ENCODE measurements at places on chromosomes 16 and 17.

GRCh38 chr17:82239401-82239925, 10.6 kb downstream of the SLC16A3 start:
- no peak for DNase-seq

DNA sequence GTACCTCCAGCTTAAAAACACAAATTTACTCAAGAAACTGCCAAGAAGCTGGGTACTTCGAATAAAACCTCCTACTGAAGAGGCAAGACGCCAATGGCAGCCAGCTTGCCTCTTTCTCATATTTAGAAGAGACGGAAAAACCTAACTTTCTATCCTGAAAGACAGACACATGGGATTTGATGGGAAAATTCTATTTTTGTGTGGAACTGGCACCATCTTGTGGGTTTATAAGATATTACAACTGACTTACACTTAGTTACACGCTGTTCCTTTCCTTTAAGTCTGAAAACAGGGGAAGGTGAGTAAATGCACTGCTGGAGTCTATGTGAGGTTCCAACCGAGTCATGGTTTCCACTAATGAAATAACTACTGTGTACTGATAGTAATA, 10.3 kb downstream of the ZNF18 start:
- DNase-seq, result peak; percentile 17

- no peak for DNase-seq
These were observed 19.7 kb upstream of the SLC4A1 start for GRCh38 chr17:44287651-44288050.

DNA sequence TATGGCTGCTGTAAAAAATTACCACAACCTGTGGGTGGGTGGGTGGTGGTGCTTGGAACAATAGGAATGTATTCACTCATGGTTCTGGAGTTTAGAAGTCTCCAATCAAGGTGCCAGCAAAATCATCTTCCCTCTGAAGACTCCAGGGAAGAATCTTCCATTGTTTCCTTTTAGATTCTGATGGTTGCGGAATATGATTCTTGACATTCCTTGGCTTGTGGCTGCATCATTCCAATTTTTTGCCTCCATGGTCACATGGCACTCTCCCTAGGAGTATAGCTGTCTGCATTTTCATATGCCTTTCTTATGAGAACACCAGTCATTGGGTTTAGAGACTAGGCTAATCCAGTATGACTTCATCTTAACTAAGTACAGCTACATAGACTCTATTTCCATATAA, 401.0 kb downstream of the HS3ST3B1 start:
- DNase-seq, result no peak

- no peak for DNase-seq
These were observed 47.6 kb downstream of the GOSR1 start for GRCh38 chr17:30524847-30525246.

DNA sequence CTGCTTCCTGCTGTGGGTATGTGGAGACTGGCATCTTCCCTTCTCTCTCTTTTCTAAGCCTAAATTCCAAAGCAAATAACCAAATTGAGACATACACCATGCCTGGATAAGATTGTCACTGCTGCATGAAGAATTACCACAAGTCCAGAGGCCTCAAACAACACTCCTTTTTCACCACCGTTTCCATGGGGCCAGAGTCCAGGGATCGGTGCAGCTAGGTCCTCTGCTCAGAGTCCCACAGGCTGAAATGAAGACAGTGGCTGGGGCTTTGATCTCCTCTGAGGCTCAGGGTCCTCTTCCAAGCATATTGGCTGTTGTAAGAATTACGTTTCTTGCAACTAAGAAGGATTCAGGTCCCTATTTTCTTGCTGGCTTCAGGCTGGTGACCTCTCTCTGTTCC, 130.4 kb downstream of the SLC39A11 start:
- DNase-seq, result no peak
